ENCODE measurements at places on chromosomes 3 and 15.

GRCh38 chr15:74324714-74325113 is 42.7 kb downstream of the CYP11A1 start:
- no peak for DNase-seq

DNA sequence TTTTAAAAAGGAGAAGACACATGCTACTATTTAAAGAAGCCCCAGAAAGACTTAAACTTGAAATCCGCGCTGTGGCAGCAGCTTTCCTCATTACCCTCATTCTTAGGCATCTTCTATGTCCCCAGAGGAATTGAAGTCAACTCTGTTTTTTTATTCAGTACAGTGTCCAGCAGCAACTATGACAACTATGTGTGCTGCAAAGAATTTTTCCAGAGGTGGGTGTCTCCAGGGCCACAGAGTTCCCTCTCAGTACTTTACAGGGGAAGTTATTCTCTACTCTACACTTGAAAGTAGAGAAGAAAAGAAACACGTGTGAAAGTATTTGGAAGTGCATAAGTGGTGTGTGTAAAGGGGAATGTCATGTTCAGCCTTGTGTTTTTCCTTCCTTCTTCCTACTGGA is 32.0 kb downstream of the GATM start:
- no peak for DNase-seq

- no peak for DNase-seq
These were observed 466.4 kb downstream of the DIPK2A start for GRCh38 chr3:144437989-144438388.

DNA sequence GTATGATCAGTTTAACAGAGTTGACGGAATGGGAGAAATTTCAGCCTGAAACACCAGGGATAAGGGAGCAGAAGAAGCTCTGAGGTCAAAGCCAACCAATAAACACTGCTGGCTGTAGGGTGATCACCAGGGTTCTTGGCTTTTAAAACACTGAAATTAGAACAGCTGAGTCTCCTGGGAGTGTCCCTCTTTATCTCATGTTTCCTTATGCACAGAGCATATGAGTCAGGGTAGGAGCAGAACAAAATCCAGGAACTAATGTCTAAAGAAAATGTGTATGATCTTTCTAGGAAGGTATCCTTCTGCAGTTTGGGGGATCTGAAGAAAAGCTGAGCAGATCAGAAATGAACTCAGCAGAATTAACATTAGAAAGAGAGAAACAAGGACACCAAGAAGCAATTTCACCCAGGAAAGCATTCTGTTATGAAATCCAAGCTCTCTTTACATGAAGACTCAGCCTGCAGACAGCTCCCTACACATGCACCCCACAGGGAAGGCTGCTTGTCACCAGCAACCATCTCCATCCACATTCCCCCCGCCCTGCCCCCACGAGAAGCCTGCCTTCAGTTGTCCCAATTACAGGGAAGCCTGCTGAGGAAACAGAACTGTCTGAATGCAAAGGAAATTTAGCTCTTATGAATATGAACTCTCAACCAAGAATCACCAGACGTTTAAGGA is 469.7 kb downstream of the PDCD6IP start:
- DNase-seq: no peak

GRCh38 chr15:58932710-58933280 is 684 bp downstream of the SLTM start:
- DNase-seq: no peak

- no peak for DNase-seq
These were observed 3.9 kb upstream of the CIDEC start for GRCh38 chr3:9883706-9884554.

DNA sequence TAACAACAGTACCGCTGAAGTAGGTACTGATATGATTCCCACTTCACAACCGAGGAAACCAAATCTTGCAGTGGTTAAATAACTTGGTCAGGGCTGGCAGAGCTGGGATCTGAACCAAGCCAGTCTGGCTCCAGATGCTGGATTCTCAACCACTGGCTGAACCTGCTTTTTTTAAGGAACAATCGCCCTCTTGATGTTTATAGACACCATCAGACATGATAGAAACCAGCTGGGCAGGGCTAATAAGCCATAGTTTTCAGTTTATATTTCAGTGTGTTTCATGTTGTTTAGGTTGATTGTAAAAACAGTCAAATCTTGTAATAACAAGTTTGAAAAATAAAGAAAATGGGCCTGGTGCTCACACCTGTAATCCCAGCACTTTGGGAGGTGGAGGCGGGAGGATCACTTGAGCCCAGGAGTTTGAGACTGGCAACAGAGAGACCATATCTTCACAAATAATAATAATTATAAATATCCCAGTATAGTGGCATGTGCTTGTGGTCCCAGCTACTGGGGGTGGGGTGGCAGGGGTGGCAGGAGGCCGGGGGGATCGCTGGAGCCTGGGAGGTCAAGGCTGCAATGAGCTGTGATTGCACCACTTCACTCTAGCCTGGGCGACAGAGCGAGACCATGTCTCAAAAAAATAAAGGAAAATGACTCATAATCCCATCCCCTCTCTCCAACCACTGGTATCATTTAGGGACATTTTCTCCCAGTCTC is 36.7 kb downstream of the XYLB start:
- no peak for DNase-seq

DNA sequence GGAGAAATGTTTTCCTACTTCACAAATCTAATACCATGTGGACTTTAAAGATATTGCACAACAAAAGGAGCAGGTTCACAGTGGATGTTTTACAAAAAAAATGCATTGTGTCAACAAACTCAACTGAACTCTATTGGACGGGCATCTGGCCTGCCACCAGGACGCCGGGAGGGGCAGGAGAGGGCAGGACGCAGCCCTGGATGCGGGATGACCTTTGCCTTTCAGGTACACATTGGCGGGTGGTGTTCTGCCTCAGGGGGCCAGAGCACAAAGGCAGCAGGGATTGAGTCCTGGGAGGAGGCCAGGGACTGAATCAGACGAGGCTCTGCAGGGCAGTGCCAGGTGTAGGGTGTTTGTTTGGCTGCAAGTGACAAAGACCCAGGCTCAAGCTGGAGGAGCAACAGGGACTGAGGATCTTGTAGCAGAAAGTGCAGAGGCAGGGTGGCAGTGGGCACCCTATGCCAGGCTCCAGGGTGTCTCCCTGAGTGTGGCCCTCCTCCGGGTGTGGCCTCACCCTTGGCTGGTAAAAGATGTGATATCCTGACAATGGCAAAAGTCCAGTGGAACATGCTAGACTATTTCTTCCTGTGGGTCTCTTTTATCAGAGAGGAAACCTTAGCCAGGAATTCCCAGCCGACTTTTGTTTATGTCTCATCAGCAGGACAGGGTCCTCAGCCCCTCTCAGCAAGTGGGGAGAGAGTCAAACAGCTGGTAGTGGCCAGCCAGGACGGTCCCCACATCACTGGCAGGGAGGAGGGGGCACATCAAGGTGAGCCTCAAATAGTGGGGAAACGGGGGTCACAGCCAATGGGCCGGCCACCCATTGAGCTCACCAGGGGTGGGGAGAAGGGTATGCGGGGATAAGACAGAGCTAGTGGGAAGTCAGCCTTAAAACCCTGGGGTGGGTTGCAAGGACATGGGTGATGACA is 29.7 kb upstream of the KLF13 start:
- DNase-seq: no peak

- no peak for DNase-seq
These were observed 7.6 kb upstream of the SLC12A8 start for GRCh38 chr3:125220183-125220582.
